ENCODE measurements at places on chromosomes 2 and 18. TPM values are rescaled to one million over a fixed set of nuclear protein-coding genes. Genes with fewer than 3 reads are reported as not detected.

DNA sequence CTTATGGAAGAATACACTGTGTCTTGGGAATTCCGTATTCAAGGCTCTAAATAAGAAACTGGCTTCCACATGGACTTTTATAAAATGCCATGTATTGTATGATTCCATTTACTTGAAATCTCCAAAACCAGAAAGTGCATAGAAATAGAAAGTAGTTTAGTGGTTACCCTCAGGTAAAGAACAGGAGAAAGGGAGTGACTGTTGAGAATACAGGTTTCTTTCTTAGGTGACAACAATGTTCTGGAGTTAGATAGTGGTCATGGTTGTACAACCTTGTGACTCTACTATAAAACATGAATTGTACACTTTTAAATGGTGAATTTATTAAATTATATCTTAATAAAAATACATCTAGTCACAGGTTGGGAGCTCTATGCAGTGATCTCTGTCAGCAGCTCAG is 481.8 kb downstream of the SPAG16 start:
- DNase-seq = no peak

- no peak for DNase-seq
Measured at GRCh38 chr2:200089756-200090109, 134.4 kb downstream of the MAIP1 start.

DNA sequence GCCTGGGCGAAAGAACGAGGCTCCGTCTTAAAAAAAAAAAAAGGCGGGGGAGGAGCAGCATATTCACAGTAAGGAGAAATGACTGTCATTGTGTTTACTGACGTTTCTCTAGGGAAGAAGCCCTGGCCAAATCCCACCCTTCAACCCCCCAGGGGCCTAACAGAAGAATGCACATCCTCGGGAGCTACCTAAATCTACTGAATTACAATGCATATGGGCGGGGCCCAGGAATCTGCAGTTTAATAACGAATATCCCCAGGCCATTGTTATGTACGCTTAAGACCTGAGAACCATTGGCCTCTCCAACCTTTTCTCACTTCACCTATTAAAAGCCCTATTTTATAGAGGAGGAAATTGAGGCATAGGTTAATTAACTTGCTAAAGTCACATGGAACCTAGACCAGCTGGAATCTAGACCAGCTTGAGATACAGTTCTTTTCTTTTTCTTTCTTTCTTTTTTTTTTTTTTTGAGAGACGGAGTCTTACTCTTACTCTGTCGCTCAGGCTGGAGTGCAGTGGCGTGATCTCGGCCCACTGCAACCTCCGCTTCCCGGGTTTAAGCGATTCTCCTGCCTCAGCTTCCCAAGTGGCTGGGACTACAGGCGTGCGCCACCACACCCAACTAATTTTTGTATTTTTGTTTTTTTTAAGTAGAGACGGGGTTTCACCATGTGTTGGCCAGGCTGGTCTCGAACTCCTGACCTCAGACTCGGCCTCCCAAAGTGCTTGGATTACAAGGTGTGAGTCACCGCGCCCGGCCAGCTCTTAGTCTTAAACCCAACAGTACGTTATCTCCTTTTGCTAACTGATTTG is 708 bp upstream of the RIF1 start:
- DNase-seq = no peak

DNA sequence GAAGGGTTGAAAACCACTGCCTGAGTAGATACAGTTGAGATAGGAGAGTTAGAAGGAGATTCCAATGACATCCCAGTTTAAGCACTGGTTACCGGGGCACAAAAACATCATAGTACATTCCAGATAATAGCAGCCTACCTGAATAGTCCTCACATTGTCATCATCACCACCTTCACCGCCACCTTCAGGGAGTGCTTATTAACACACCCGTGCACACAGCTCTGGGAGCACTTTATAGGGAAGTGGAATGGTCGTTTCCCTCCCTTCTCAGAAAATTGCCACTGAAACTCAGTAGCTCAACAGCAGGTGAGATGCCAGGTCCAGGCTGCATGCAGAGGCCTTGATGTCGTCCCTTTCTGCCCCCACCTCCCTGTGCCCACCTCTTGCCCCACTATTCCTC is 8.2 kb downstream of the SERPINB7 start:
- DNase-seq = no peak

GRCh38 chr2:146801886-146802285 is 1042.9 kb upstream of the ACVR2A start:
- DNase-seq = no peak

DNA sequence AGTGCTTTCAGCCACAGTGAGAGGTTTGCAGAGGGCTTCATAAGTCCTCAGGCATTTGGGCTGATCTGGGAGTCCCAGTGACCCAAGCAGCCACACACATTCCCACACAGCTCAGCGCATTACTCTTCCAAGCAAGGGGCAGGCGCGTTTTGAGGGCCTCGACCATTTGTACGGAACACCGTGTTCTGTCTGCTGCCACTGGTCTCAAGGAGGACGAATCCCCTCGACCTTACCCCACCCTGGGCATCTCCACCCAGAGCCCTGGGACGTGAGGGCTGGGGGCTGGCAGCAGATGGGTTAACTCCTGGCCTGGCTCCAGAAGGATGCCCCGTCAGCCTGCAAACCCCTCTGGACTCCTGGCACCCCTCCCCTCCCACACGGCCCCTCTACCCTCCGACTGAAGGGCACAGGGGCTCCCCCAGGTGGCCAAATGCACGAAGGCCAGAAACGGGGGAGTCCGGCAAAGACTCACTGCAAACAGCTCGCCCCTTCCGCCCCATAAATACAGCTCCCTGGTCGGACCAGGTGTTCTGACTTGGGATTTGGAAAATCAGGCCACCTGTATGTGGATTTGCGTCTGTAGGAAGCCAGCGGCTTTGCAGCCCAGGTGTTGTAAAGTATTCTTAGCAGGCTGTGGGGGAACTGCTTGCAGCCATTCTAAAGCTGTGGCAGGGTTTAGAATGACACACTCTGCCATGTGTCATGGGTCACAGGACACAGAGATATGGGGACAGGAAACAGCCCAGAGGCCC is 33.6 kb upstream of the PTMA start:
- DNase-seq = peak; percentile 86

DNA sequence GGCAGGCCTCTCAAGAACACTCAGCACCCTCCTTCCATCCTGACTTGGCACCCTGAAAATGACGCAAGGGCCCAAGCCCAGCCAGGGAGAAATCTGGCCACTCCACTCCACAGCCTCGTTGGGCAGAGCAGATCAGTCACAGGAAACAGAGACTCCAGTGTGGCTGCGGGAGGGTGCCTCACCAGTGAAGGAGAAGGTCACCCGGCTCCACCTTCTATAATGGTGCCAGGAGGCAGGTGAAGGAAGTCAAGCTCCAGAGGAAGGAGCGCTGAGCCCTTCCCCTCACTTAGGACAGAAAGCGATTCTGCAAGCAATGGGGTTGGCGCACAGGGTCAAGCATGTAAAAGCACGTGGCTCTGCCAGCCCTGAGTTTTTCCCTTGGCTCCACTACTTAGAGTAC is 35.3 kb downstream of the CRACDL start:
- no peak for DNase-seq

- no peak for DNase-seq
Measured at GRCh38 chr2:121947674-121948073, 192.2 kb downstream of the TSN start.

- DNase-seq = no peak
Measured at GRCh38 chr2:228675646-228676045, 494.2 kb upstream of the SPHKAP start.

GRCh38 chr2:94994063-94994913 is 31.2 kb upstream of the MAL start:
- DNase-seq = no peak

Gene TEX44
- not detected for total RNA-seq

DNA sequence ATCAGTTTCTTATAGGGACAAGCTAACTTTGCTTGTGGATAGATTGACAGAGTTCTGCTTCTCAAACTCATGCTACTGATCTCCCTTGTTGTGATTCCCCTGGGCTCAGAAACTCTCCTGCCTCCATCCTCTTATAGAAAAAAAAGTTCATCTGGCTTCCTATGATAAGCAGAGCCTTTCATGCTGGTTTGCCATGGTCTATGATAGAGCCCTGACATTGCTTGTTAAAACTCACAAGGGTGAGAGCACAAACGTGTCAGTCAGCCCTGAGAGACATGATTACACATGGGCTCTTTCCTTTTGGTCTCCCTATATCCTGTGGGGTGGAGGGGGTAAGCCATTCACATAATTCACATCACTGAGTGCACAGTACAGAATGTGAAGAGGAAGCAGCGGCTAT is 121.8 kb downstream of the TDRD15 start:
- DNase-seq = no peak

Gene CD226
- total RNA-seq = 1.3 TPM

GRCh38 chr2:174786066-174786725 is 21.9 kb upstream of the CHRNA1 start:
- no peak for DNase-seq

Gene KCNG2
- total RNA-seq = not detected

DNA sequence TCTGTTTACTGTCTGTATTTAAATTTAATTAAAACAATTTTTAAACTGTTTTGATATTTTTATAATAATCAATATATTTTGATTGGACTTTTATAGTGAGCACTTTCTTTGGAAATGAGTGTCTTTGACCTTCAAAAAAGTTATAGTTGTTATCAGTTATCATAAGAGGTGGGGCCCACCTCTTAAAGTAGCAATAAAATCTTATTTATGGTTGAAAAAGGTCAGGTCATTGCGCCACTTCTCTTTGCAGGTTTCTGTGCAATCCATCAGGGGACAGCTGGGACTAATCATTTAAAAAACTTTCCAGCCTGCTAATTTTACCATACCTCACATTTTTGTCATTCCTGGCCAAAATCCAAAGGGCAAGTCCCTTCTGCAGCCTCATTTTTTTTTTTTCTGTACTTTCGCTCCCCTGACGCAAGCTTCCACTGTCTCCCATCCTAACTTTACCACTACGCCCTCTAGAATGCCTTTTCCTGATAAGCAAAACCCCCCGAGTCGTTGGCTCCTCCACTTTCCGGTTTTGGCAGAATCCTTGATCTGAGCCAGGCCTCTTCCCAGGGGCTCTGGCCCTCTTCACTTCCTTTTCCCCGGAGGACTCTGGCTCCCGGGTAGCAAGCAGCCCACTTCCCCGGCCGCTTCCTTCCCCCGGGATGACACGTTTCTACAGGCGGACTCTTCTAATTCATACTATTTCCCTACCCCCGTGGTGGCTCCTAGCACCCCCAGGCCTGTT is 1.1 kb upstream of the SEH1L start:
- DNase-seq = peak; percentile 49

Gene CYP26B1
- total RNA-seq = 1.6 TPM

Gene LINC00305
- total RNA-seq = not detected

GRCh38 chr2:24926602-24927252 is 6.7 kb upstream of the ADCY3 start:
- DNase-seq = peak; percentile 32

Gene CRIM1
- 67.7 TPM for total RNA-seq

Gene ZSWIM2
- total RNA-seq = not detected

DNA sequence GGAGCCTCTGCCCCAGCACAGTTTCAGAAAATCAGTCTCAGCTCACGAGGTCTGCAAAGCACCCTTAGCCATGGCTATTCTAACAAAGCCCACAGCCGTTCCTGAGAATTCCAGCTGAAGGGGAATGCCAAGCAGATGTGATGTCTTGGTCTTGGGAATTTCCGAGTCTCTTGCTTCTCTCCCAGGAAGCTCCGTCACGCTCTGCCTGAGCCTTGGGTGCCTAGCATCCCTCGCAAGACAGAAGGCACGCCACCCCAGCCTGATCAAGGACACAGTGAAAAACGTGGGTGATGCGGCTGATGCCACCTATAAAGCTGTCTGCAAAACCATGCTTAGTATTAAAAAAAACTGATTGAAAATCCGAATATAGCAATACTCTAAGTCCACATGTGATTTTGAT is 254.6 kb downstream of the SH3BP4 start:
- no peak for DNase-seq

- DNase-seq = no peak
Measured at GRCh38 chr2:75960472-75961009, 249.8 kb upstream of the GCFC2 start.

- DNase-seq = peak; percentile 51
Measured at GRCh38 chr2:201007584-201007998, 44.1 kb upstream of the ORC2 start.

Gene MAL
- 1.6 TPM for total RNA-seq

GRCh38 chr2:74328573-74328972 is 14.6 kb downstream of the SLC4A5 start:
- no peak for DNase-seq

DNA sequence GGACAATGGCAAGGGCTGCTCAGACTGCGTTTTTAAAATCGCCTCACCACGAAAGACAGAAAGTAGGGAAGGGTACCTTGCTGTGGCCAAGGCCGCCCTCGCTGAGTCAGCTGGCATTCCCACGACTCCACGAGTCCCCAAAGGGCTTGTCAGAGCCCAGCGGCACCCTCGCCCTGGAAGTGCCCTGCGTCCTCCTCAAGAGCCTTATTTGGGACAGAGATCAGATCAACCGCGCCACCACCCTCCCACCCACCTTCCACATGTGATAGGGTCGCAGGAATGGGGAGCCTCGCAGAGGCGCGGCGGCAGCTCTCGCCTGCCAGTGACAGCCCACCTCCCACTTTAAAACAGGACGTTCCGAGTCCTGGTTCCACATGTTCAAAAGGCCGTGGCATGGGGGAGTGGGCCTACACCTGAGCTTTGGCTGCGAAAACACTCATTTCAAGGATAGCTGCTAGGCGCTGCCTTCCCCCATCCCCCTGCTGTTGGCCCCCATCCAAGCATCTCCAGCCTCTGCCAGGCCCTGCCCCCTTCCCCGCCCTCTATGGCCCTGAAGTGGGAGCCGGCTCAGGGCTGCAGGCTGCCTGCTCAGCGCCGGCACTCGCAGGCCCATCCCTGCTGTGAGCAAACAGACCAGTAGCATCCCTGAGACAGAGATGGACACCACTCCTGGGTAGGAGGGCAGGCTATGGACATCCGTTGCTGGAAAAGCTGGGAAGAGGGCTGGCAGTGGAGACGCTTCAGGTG is 38.1 kb upstream of the ARHGEF4 start:
- no peak for DNase-seq

Gene KCNJ3
- total RNA-seq = 0.73 TPM

DNA sequence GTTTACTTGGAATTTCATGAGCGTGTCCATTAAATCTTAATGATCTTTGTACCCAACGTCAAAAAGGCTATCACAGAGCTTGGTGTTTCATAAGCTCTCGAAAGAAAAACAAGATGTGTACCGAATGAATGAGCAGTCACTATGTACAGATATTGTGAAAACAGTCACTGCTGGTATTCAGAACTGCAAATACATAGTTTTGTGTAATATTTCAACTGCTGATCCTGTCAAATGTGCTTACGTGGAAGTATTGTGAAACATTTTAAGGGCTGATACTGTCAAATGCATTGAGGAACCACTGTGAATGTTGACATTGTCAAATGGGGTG is 184.2 kb upstream of the KLHL29 start:
- no peak for DNase-seq

Gene KIF5C
- total RNA-seq = 2.7 TPM

Gene LPIN1
- 34.9 TPM for total RNA-seq
